ENCODE measurements at places on chromosomes 3 and 15.

- no peak for DNase-seq
Measured at GRCh38 chr15:93041159-93041547, 47.9 kb downstream of the RGMA start.

- no peak for DNase-seq
Measured at GRCh38 chr3:46080969-46081345, 53.7 kb upstream of the XCR1 start.

DNA sequence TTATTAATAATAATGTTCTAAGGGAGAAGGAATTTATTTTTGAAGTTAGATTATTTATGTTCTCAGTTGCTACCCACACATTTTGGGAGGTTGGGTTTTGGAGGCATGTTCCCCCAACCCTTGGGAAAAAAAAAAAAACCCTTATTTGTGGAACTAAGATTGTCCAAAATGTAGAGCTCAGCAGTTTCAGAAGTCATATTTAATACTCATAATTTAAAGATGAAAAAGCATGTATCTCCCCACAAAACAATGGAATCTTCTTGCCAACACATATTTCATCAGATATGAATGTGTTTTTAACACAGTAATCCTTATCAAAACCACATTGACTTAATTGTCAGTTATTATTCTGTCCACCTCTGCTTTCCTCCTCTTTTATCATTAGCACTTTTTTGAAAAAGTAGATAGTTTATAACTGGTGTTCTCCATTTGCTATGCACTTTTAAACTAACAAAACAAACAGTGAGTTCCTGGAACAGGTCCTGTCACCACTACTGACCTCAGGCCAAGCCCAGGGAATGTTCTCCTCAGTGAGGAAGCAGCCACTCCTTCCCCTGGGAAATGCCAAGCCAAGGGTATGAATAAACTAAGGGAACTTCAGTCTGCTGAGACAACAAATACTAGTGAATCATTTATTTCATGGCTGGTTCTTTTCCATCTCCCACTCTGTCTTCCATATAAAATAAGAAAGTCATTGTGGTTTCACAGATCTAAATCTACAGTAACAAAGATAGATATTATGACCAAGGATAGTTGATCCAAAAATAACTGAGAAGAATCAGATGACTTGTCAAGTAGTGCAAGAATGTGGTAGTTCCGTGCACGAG lies 414.4 kb upstream of the ALCAM start:
- no peak for DNase-seq

GRCh38 chr3:40306336-40306735 lies 3.2 kb upstream of the EIF1B start:
- DNase-seq, result no peak

- no peak for DNase-seq
Measured at GRCh38 chr15:66302489-66303278, 9.3 kb downstream of the DIS3L start.

DNA sequence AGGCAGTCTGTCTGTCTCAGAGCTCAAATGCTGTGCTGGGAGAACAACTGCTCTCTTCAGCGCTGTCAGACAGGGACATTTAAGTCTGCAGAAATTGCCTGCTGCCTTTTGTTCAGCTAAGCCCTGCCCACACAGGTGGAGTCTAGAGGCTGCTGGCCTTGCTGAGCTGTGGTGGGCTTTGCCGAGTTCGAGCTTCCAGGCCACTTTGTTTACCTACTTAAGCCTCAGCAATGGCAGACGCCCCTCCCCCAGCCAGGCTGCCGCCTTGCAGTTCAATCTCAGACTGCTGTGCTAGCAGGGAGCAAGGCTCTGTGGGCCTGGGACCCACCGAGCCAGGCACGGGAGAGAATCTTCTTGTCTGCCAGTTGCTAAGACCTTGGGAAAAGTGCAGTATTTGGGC lies 25.0 kb upstream of the RPP14 start:
- DNase-seq, result no peak

DNA sequence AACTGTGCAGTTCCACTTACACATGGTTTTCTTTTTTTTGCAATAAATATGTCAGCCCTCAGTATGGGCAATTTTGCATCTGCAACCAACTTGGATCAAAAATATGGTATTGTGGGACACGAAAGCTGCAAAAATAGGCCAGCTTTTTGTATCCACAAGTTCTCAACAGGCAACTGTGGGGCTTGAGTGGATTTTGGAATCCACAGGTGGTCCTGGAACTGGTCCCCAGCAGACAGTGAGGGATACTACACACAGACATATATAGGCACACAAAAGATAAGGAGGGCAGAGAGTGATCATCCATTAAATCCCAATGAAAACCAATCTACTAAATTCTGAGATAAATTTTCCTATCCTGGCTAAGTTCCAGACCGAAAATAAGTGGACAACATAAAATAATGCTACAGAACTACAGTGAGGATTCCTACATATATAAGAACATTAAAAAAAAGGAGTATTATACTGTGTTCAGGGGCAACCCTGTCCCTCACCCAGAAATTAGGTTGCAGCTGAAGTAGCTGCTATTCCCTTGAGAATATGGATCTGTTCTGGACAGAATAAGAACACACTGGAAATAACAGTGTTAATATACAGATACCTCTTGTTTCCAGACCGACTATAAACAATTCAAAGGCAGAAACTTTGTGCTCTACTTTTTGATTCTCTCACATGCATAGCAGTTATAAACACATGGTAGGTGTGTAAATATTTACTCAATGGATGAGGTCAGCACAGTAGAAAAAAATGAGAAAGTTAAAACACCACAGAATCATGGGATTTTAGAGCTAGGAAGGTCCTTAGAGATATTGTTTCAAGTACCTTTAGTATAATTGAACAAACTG lies 25.4 kb downstream of the DENND4A start:
- no peak for DNase-seq

Data from NCI-H1105 treated with DMSO at 0.1 percent for 48 hours (cell line).